ENCODE measurements at places on chromosomes 2 and 18. TPM values are rescaled to one million over a fixed set of nuclear protein-coding genes. Genes with fewer than 3 reads are reported as not detected.

The DHRS9 gene
- total RNA-seq = not detected

The GALNT1 gene
- 17.9 TPM for total RNA-seq

The ABCG5 gene
- total RNA-seq = not detected

The VWC2L gene
- not detected for total RNA-seq

The SKA1 gene
- total RNA-seq = 0.20 TPM

The EVX2 gene
- not detected for total RNA-seq

The KANSL3 gene
- total RNA-seq = 61.8 TPM

The UGT1A3 gene
- not detected for total RNA-seq

The GPN1 gene
- 28.1 TPM for total RNA-seq

The MAP4K3 gene
- 22.5 TPM for total RNA-seq

The GKN1 gene
- total RNA-seq = not detected
